Uterus (tissue), 4 donors: ENCODE measurements at places on chromosomes 1 and 21. TPM values are rescaled to one million over a fixed set of nuclear protein-coding genes. Genes with fewer than 3 reads are reported as not detected.

ACOT11 gene
- 16.2 TPM for total RNA-seq

CCDC185 gene
- not detected for total RNA-seq

GRCh38 chr1:232769733-232770132 lies 35.5 kb upstream of the MAP10 start:
- no peak for DNase-seq

GRCh38 chr1:70819785-70820184 lies 227.8 kb downstream of the PTGER3 start:
- no peak for DNase-seq

GRCh38 chr1:15847893-15848142 lies 311 bp downstream of the SPEN start:
- DNase-seq: no peak

DNA sequence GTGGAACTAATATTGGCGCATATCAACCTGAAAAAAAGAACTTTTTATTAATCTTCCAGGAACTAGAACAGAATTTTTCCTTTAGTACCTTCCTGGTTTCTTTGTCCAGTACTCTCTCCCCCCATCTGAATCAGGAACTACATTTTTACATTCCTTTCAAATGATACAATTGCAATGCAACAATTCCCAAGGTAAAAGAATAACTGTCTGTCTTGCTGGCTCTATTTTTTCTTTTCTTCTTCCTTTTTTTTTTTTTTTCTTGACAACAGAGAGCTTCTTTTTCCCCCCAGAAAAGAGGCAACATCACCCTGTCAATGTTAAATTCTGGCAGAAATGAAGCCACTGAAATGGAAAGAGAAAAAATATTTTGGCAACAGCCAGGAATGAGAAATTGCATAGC lies 4.5 kb upstream of the CD101 start:
- DNase-seq: no peak

DNA sequence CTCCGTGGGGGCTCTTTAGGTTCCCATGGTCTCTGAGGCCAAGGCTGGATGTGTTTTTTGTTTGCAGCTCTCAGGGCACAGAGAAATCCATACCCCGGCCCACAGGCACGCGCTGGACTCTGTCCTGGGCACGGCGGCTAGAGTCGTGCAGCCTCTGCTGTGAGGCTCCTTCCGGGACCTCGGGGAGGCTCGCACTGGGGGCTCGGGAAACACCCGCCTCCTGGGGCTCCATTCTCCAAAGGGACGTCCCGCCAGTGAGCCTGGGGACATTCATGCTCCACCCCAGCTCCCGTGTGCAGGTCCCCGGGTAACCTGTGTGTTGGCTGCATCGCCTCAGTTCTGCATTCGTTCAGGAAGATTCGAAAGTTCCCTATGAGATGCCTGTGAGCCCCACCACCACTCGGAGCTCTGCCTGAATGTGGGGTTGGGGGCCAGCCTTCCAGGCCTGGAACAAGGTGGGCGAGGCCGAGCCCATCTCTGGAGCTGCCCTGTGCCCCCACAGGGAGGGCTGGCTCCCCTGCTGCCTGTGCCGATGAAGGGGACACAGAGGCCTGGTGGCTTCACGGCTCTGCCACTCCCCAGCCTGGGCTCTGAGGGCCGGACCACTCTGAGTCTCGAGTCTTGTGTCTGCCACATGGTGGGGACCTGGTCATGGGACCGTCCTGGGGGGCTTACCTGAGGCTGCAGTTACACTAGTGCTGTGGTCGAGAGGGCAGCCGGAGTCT lies 182.0 kb upstream of the ARHGEF16 start:
- no peak for DNase-seq

- no peak for DNase-seq
These were observed 14.4 kb downstream of the INAVA start for GRCh38 chr1:200909071-200909470.
